ENCODE measurements at places on chromosomes 1 and 21.

- DNase-seq: no peak
These were observed 505.2 kb upstream of the ZRANB2 start for GRCh38 chr1:71586030-71586429.

DNA sequence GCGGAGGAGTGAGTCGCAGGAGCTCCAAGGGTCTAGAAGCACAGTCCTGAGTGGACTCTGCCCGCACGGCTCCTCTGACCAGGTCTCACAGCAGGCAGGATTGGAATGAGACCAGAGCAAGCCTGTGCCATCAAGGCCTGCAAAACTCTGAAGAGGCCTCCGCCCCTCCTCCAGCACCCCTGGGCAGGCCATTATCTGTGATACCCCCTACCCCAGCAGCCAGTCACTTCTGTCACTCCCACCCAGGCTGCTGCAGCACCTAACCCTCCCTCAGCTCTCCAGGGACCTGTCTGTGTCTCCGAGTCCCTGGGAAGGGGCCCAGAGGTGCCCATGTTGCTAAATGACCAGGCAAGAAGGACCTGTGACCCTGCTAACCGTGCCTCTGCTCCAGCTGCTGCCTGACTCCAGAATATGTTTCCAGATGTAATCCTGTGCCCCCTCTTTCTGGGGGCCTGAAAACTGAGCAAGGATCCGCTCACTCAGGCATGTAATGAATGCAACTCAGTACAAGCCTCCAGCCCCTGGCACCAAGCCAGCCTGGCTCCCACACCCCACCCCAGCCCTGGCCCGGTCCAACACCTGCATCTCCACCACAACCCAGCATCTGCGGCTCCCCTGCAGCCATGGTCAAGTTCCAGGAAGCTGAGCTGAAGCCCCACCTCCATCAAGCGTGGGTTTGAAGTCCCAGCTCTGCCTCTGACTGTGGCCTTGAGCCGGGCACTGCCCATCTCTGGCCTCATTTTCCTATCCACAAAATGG is 22.1 kb upstream of the COL16A1 start:
- DNase-seq: no peak

DNA sequence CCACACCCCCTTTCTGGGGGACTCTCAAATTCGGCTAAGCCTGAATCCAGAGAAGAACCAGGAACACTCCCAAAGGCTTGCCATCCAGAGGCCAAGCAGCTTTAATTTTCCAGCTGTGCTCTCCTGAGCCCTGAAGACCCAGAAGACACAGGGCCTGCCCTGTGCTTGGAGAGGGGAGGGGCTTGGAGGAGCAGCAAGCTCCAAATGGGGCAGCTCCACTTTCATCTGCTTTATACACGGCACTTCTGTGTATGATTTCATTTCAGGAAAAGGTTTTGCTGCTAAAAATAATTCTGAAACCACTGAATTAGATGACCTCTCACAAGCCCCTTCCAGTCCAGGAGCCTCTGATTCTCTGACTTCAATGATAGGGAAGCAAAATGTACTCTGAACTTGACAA is 39.2 kb upstream of the CTTNBP2NL start:
- DNase-seq: no peak

DNA sequence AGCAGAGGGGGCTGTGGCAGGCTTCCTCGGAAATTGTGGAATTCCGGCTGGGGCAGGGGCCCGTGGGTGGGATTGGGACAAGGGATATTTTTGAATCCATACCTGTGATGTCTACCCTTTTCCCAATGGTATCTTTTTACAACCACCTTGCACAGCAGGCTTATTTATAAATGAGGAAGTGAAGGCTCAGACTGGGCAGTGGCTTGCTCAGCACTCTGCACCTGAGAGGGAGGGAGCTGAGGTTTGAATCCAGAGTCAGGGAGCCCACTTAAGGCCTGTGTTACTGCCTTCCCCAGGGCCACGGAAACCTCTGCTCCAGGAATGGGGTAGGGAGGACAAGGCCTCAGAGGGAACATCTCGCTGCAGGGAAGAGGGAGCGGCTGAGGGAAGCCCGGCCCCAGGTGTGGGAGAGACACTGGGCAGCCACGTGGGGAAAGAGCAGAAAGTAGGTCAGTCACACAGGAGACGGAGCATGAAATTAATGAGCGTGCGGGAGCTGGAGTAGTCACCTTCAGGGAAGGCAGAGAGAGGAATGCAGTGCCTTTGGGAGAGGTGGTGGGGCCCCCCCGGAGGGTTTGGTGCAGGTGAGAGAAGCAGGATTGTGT is 35.4 kb upstream of the SCMH1 start:
- DNase-seq: no peak

DNA sequence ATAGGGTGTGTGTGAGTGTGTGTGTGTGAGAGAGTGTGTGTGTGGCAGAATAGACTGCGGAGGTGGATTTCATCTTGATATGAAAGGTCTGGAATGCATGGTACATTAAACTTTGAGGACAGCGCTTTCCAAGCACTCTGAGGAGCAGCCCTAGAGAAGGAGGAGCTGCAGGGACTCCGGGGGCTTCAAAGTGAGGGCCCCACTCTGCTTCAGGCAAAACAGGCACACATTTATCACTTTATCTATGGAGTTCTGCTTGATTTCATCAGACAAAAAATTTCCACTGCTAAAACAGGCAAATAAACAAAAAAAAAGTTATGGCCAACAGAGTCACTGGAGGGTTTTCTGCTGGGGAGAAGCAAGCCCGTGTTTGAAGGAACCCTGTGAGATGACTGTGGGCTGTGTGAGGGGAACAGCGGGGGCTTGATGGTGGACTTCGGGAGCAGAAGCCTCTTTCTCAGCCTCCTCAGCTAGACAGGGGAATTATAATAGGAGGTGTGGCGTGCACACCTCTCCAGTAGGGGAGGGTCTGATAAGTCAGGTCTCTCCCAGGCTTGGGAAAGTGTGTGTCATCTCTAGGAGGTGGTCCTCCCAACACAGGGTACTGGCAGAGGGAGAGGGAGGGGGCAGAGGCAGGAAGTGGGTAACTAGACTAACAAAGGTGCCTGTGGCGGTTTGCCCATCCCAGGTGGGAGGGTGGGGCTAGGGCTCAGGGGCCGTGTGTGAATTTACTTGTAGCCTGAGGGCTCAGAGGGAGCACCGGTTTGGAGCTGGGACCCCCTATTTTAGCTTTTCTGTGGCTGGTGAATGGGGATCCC is 18.3 kb upstream of the HDAC1 start:
- no peak for DNase-seq

- no peak for DNase-seq
These were observed 48.4 kb downstream of the COLGALT2 start for GRCh38 chr1:183989078-183989577.

- no peak for DNase-seq
These were observed 213.7 kb upstream of the TMPRSS15 start for GRCh38 chr21:18617291-18617690.

GRCh38 chr21:16294128-16294527 is 564.3 kb downstream of the USP25 start:
- no peak for DNase-seq

All from COLO829 (cell line).